HT-29 (cell line): ENCODE measurements at places on chromosomes 7 and 10.

GRCh38 chr7:24283897-24284698, at the start of gene NPY:
NPY (plus strand) TSS chr7:24284190; CDS start chr7:24285241, 1,051 bp downstream.
- no peak for DNase-seq

GRCh38 chr10:119059557-119059956, 21.1 kb downstream of the EIF3A start:
- no peak for DNase-seq

DNA sequence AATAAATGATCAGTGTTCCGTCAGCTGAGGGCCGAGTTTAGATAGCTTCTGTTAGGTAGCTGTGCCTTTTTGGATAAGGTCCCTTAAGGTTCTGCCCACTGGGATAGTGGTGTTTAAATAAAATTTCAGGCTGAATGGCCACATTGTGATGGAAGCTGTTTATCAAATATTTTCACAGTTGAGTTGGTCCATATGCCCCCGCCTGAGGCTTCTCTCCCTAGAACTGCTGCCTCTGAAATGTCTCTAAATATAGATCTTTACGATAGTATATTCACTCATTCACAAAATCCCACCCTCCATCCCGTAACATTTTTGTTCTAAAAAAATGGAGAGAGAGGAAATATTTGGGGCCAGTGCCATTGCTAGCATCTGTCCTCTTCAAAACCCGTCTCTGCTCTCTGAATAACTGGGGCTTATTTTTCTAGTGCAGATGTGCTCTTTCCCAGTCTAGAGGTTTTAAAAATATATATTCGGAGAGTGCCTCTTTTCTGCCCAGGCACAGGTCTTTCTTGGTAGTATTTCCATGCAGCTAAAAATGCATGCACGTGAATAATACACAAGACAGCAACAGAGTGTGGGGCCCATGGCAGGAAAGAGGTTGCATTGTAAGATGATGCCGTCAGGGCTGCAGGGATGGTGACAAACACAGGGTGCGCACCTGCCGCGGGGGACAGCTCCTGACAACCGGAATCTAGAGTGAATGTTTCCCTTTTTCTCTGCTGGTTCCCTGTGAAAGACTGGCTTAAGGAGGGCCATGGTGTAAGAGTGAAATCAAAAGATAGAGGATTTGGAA, 105.4 kb upstream of the BTBD16 start:
- no peak for DNase-seq

- peak; percentile 36 for DNase-seq
Observed at GRCh38 chr7:151191544-151191943, 4.5 kb upstream of the ASB10 start.

DNA sequence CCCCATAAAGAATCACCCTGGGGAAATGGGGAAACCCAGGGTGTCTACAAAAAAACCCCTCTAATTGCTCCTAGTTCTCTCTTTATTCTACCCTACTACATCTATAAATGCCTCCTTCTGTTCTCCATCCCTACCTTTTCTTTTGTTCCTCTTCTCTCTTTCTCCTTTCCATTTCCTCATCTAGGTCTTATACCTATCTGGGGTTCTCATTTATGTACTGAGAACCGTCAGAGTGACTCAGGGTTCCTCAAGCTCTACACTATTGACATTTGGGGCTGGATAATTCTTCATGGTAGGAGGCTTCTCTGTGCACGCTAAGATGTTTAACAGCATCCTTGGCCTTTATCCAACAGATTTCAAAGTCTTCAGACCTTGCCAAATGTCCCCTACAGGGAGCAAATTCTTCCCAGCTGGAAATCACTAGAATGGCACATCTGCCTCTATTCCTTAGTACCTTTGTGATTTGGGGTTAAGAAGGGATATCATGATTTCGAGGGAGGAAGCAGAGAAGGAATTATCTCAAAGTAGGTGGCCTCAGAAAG, 137.4 kb upstream of the PTN start:
- DNase-seq, result no peak

DNA sequence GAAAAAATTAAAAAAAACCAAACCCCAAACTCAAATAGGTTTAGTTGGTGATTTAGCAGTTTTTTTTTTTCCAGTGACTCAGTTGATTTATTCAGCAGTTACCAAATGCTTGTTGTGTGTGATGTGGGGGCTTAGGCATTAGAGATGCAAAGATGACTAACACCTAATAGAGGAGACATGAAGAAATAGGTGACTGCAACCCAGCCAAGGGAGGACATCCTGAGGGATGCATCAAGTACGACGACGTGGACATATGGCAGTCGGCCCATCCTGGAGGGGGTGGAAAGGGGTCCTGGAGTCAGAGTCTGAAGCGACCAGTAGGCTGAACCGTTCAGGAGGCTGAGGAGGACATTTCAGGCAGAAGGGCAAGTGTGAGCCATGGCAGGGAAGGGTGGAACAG, 35.5 kb downstream of the LRMDA start:
- no peak for DNase-seq

DNA sequence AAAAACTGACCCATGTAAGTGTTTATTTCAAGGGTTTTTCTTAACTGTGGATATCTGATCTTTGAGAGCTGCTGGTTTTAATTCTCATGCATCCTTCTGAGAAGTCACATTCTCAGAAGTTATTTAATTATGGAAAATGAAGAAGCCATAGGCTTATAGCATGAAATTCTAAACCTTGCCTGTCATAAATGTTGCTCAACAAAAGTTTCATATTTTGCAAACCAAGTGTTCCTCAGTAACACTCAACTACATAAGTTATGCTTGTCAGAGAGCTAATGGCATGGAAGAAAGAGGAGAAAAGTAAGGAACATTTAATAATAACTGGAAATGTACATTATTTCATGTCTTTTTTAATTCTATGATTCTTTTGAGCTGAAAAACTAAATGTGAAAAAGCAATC, 78.6 kb upstream of the MPP7 start:
- DNase-seq, result no peak

- no peak for DNase-seq
Observed at GRCh38 chr10:58593008-58593407, 80.3 kb downstream of the BICC1 start.
